ENCODE measurements at places on chromosomes 16 and 17. TPM values are rescaled to one million over a fixed set of nuclear protein-coding genes. Genes with fewer than 3 reads are reported as not detected.
A peak's percentile ranks its signal among the peaks of the same experiment; 100 is the strongest.

GRCh38 chr17:68595496-68595895 lies 5.7 kb downstream of the FAM20A start:
- no peak for DNase-seq

DNA sequence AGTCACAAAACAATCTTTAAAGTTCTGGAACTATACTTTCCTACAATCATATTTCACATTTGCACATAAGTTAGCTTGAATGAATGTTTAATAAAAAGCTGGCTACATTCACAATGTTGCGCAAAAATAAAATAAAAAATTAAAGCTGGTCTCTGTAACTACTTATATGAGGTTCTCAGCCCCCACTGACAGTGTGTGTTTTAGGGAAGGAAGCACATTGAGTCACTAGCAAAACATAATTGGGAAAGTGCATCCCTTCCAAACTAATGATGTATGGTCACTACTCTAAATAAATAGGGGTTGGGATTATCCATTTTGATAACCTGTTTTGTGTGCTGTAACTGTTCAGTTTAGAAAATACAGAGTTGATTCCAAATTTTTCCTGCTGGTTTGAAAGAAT lies 251.9 kb downstream of the IRX3 start:
- no peak for DNase-seq

The MGAT5B gene
- total RNA-seq, result 18.1 TPM

DNA sequence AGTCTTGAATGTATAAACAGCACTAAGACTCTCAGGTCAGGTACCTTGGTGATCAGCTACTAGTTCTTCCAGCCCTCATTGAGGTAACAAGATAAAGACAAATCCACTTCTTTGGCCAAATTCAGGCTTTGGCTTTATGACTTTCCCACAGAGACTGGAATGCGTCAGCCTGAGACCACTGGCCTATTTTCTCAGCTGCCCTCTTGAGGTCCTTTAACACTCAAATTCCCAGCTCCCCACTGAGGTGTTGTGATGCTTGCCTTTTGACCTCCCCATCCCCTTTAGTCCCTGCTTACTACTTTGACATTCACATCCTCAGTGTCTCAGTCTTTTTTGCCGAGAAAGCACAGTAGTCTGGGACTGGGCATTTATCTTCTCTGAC lies 10.6 kb downstream of the TNFAIP1 start:
- no peak for DNase-seq

The HSPB9 gene
- total RNA-seq, result 0.11 TPM

The B4GALNT2 gene
- under 0.01 TPM for total RNA-seq

The SYNGR3 gene
- 71.0 TPM for total RNA-seq

DNA sequence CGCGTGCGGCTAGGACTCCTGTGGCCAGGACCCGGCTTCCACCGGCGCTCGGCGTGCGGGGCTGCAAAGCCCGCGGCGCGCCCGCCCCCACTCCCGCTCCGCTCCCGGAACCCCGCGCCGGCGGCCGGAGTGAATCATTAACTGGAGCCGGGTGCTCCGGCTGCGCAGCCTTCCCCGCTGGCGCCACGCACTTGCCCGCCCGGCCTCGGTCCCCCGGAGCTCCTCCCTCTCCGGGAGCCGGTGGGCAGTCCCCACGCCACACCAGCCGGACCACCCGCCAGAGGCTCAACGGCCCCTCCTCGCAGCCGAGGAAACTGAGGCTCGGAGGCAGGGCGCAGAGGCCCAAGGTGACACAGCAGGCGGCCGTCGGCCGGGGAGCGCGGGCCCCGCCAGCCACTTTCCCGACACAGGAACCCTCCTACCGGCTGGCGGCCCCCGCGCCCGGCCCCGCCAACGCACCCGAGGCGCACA lies 580 bp downstream of the BCAR1 start:
- peak; percentile 34 for DNase-seq

The TP53TG3E gene
- not detected for total RNA-seq

All from spinal cord (tissue), 10 donors.